ENCODE measurements at places on chromosomes 16 and 17.

DNA sequence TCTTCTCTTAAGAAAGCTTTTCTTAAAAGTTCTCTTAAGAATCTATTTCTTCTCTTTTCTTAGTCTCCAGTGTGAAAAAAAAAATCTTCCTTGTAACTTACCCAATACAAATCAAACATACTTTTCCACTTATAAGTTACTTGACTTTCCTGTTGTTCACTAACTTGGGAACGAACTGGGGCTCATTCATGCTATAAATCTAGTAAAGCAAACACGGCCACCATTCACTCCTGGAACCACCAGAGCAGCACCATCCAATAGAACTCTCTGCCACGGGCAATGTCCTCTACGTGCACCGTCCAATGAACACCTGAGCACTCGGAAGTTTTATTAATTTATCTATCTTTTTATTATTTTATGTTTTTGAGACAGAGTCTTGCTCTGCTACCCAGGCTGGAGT, 20.8 kb downstream of the SRP68 start:
- no peak for DNase-seq

GRCh38 chr17:78962345-78962983, 17.3 kb downstream of the LGALS3BP start:
- DNase-seq: no peak

- DNase-seq: no peak
Measured at GRCh38 chr17:17172990-17173389, 33.1 kb downstream of the PLD6 start.

DNA sequence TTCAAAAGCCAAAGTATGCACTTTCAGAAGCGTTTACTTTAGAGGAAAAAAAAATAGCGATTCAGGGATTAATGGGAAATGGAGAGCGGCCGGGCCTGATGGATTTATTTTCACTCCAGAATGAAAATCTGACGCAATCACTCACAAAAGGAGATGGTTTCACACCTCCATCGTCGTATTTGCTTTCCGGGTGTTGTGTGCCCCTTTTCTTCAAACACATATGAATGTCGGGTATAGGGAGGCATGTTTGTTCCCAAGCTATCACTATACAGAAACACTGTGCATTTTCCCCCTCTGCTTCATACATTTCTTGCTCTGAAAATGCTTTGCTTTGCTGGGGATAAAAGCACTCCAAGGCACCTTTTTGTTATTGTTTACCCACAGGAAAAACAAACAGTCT, 562.2 kb upstream of the ZFHX3 start:
- DNase-seq: no peak

DNA sequence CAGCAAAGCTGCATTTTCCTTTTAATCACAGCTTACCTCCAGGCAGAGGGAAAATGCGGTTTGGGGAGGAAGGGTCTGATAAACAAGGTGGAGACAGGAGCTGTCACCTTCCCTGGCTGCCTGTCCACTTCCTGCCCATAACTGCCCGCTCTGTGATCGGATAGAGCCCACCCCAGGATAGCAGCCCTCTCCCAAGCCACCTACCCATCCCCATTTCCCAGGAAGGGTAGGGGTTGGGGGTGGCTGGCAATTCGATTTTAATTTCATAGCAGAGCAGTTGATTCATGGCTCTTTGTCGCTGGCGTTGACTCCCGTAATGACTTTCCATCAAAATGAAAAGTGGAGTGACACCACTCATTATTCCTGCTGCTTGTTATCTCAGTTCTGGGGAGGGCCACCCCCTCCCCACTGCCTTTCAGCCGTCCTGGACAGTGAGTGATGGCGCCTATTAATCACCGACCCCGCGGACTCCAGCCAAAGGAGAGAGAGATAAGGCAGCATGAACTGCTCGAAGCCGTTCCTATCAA, 11.2 kb downstream of the CDK5RAP3 start:
- no peak for DNase-seq

GRCh38 chr16:88940862-88941817, 35.9 kb downstream of the CBFA2T3 start:
- DNase-seq: peak; percentile 31

GRCh38 chr16:76278980-76279379, 1.8 kb downstream of the CNTNAP4 start:
- DNase-seq: peak; percentile 74

GRCh38 chr16:18829251-18829650, 27.9 kb upstream of the ARL6IP1 start:
- no peak for DNase-seq

DNA sequence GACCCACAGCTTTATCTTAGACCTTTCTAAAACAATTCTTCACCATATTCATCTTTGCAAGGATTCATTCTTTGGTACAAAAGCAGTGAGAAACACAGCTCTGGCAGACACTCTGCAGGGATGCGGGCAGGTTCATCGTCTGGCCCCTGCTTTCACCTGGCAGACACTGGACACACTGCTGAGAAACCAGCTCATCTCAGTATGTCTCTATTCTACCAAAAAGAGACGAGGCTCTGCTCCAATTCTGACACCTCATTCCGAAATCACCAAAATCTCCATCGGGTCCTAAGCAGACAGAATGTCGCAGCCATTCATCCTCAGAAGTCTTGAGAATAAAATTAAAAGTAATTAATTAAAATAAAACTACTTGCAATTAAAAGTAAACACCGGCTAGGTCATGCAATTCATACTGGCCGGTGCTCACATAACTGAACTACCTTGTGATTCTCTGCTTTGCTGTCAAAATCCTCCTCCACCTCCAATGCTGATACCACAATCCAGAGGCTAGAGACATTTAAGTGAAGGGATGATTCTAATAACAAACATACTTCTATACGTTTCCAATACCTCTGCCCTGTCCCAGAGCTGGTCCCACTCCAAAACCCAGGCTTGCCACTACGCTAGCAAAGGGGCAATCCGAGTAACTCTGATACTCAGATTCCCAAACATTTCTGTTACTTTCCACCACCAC, 1.3 kb downstream of the RNF157 start:
- DNase-seq: no peak

Measured in NCI-H82 (cell line).